ENCODE measurements at places on chromosomes 4 and X.
A peak's percentile ranks its signal among the peaks of the same experiment; 100 is the strongest.

GRCh38 chr4:182065255-182065654 is 177.9 kb upstream of the TENM3 start:
- DNase-seq: no peak

DNA sequence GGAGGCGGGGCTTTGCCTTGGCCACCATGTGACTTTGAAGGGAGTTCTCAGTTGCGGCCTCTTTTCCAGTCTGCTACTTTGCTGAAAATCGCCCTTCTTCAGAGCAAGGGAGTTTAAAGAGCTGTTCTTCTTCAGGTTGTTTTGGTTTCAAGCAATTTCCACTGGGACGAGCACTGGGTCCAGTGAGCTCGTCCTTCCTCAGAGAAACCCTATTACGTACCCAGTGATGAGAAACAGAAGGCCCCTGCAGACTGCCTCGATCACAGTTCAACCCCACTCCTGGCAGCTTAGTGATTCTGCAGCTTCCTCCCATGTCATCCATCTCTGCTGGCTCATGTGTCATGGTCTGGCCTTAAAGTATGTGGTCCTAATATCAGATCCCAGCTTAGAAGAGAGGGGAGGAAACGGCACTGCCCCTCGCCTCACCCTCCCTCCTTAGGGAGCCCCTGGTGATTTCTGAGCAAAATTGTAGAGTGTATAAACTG is 7.8 kb upstream of the FAM149A start:
- DNase-seq: no peak

GRCh38 chr4:6257247-6258025 is 12.2 kb upstream of the WFS1 start:
- DNase-seq: no peak

DNA sequence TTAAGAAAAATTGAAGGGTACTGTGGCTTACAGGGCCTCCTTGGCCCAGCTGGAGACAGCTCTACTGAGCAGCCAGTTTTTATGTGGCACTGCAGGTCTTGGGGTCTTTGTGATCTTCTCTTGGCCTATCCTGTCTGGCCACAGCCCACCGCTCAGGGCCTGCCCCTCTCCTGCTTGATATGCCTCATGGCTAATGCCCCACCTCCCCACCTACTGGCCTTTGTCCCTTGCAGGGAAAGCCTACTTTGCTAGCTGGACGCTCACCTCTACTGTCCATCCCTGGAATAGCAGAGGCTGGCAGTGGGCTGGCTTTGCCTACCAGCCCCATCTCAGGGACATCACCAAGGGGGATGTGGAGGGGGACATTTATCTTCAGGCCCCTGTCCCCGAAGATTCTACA is 134.1 kb downstream of the PJA1 start:
- no peak for DNase-seq

- DNase-seq: no peak
Observed at GRCh38 chr4:80074069-80074468, 1.0 kb upstream of the ANTXR2 start.

- no peak for DNase-seq
Observed at GRCh38 chrX:132022198-132022966, 720 bp upstream of the STK26 start.

- no peak for DNase-seq
Observed at GRCh38 chr4:26907731-26908599, 47.3 kb downstream of the STIM2 start.

GRCh38 chr4:166972071-166972470 is 262.2 kb downstream of the SPOCK3 start:
- no peak for DNase-seq

DNA sequence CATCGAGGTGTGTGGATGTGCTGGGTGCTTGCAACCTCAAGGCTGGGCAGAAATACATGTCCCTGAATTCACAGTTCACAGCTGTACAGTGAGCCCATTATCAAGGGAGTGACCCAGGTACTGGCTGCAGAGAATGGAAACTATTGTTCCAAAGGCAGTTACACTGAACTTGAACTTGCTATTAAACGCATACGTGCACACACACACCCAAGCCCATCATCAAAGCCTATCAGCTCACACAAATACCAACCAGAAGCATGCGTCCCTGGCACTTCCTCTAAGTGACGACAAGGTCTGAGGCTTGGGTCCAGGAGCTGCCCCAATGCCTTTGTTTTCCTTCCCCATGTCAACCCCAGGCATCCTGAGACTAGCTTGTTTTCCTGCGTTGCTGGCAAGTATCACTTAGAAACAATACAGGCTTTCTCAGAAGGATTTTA is 88.6 kb downstream of the IRF2 start:
- DNase-seq: no peak

DNA sequence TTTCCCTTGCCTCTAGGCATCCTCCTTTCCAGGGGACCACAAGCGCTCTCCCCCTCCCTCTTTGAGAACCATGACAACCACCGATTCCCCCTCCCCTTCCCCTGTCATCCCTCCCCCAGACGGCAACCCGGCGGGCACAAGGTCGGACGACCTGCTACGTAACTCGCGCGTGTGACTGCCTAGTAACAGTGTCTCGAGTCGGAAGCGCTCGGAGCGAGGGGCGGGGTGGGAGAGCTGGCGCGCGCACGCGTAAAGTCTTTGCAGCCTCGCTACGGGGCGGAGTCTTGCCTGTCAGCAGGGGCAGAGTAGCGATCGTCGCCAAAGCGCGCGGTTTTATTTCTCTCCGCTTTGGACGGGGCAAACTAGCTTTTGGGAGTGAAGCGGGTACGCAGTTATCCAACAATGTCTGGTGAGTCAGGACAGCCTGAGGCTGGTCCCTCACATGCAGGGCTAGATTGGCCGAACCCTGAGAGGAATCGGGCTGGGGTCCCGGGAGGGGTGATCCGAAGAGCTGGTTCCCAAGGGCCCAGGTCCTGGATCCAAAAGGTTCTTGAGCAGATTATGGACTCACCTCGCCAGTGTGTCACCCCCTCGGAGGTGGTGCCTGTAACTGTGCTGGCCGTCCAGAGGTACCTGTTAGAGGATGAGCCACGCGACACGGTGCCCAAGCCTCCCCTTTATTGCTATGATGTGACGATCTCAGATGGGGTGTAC is at the start of gene RADX:
RADX (plus strand) TSS at position 300 of the 714 bp plus-strand sequence; CDS start at position 403, 103 bp downstream.
- peak; percentile 67 for DNase-seq

GRCh38 chr4:3802571-3803474 is 36.6 kb downstream of the ADRA2C start:
- no peak for DNase-seq

DNA sequence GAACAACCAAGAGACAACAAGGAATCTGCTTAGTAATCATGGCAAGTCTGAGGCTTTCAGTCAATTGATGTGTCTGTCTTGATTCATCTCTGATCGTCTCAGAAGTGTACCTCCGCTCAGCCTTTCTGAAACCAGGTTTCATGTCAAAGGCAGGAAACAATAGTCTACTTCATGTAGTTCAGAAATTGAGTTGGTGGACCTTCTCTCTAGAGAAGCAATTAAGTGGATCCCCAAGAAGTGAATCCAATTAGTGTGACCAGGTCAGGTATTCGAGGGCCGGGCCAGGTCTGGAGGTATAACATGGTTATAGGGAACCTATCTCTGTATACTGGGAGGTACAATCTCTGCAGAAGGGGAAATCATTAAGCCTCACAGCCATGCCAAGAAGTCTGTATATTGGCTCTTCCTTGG is 32.0 kb downstream of the DAPP1 start:
- DNase-seq: no peak

- DNase-seq: no peak
Observed at GRCh38 chr4:123613586-123614344, 217.2 kb downstream of the SPRY1 start.

GRCh38 chr4:168797194-168797593 is 212.9 kb downstream of the CBR4 start:
- no peak for DNase-seq

DNA sequence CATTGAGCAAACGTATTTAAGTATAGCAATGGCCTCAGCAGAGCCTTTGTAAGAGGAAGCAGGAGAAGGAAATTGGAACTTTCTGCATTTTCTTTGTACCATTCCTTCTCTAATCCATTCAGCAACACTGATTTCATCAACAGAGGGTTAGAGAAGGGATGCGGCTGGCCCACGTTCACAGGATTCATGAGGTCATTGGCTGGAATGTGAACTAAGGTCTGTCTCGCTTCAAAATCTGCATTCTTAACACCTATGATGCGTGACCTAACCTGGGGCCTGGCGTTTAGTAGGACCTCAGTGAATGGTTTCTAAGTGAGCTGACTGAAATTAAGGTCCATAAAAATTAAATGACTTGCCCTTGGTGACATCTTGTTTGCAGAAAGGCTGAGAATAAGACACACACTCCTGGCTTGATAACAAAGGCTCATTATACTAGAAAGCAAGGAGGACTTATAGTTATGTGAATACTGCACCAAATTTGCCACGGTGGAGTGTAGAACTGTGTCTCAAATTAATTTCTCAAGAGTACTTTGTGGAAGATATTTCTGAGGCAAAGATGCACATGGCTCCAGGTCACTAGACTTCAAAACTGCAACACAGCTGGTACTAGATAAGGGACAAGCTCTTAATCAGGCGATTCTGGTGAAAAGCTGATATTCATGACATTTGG is 25.4 kb downstream of the FGFBP1 start:
- DNase-seq: no peak

DNA sequence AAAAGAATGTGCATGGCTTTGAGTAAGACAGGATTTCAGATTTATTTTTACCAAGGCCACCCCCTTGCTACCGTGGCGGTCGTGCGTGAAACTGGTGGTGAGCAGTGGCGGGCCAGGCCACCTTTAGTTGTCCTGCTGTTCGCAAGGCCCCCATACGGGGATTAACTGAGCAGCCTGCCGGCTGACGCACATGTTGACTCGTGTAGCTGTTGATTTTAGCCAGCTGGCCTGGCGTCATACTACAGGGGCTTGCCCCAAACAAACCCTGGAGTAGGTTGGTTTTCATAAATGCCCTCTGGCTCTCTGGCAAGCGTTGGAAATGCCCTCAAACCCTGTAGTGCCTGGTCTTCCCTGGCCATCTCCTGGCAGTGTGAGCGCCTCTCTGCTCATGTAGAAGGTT is 28.4 kb downstream of the WFS1 start:
- DNase-seq: no peak

GRCh38 chr4:83285055-83285407 is 433 bp upstream of the COQ2 start:
- no peak for DNase-seq

GRCh38 chr4:154030746-154031145 is 241.9 kb upstream of the SFRP2 start:
- DNase-seq: no peak

- DNase-seq: no peak
Observed at GRCh38 chrX:11968991-11969390, 169.3 kb upstream of the FRMPD4 start.

DNA sequence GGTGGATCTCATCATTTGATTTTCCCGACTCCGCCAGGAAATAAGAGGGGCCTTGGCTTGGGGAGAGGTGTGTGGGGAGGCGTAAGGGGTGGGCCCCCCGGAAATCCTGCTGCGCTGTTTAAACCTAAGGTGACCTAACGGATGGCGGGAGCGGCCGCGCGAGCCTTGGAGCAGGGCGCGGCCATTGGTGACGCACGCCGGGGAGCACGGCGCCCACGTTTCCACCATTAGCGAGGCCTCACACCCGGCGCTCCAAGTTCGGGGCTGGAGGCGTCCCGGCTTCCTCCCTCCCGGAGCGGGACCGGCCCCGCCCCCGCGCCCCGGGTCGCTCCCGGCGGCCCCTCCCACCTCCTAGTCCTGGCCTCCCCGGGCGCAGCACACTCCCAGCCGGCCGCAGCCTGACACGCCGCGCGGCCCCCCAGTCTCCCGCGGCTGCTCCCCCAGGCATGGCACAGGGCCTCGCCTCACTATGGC is at the start of gene SMS:
SMS (plus strand) TSS at position 354 of the 474 bp plus-strand sequence; CDS start at position 470, 116 bp downstream.
- peak; percentile 32 for DNase-seq

DNA sequence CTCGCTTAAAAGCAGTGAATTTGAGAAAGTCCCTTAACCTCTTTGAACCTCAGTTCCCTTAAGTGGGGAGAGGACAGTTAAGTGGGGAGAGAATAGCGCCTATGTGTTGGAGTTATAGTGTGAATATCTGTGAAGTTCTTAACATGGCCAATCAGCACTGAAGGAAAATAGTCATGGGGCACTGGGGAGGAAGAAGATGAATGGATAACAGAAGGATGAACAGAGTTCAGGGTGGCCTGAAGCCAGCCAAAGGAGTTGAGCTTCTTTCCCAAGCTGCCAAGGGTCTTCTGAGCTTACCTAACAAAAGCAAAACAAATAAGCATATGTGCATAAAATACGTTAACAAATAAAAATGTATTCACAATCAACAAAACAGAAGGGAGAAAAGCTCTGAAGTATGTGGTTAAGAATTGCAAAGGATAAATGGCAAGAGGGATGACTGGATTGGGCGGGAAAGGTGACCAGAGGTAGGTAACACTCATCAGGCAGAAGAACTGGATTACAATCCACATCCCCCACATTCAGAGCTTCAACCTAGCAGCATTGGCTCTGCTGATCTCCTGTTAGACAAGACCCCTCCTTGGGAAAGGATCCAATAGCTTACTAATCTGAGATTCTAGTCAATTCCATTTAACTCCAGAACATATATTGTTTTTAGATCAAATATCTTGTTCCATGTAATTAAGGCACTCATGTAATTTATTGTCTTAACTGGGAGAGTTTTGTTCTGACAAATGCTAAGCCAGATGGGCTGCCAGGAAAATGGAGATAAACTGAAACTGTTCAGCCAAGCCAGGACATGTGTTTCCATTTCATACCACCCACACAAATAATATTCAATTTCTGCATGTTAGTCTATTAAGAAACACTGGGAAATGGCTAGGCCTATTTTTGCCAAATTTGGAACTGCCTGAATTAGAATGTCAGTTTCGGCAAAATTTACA is 221.2 kb downstream of the LDB2 start:
- no peak for DNase-seq

DNA sequence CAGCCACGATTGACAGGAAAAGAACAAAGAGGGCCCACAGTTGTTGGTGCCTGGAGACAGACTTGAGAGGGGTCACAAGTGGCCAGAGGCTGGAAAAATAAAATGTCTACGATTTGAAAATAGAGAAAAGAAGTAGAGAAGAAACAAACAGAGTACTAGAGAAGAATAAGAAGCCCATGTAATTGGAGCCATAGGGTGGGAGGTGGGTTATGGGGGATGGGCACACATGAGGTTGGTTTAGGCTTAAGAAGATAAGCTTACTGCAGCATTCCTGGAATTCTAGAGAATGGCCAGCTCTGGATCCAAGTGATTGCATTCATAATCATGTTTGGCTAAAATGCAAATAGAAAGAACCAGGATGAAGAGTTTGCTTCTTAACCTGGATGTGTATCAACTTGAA is 210.7 kb downstream of the MAML3 start:
- DNase-seq: no peak

DNA sequence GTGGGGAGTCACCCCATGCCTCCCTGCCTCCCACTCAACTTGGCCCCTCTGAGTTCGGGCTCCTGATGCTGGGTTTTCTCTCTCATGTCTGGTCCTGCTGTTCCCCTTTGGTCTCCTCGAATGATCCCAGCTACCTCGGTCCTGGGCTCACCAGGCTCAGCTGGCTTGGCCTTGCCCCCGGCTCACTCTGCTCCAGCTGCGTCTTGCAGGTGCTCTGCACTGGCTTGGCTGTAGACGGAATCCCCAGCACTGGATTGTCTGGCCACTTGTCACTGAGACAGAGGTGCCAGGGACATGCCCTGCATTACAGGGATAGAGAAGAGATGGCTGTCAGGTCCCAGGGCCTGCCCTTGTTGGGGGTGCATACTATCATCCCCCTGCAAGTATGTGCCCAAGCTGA is 41.6 kb upstream of the NYX start:
- DNase-seq: no peak

- DNase-seq: no peak
Observed at GRCh38 chrX:115337491-115338144, 48.1 kb downstream of the LUZP4 start.

GRCh38 chrX:48648336-48648751 is 35.3 kb upstream of the WAS start:
- no peak for DNase-seq

Measured in stimulated activated CD8-positive, alpha-beta memory T cell treated with anti-CD3 and anti-CD28 coated beads, Interleukin-15, amount 100 ng/mL, for 4 hours (primary cell).